ENCODE measurements at places on chromosomes 13 and 19.

DNA sequence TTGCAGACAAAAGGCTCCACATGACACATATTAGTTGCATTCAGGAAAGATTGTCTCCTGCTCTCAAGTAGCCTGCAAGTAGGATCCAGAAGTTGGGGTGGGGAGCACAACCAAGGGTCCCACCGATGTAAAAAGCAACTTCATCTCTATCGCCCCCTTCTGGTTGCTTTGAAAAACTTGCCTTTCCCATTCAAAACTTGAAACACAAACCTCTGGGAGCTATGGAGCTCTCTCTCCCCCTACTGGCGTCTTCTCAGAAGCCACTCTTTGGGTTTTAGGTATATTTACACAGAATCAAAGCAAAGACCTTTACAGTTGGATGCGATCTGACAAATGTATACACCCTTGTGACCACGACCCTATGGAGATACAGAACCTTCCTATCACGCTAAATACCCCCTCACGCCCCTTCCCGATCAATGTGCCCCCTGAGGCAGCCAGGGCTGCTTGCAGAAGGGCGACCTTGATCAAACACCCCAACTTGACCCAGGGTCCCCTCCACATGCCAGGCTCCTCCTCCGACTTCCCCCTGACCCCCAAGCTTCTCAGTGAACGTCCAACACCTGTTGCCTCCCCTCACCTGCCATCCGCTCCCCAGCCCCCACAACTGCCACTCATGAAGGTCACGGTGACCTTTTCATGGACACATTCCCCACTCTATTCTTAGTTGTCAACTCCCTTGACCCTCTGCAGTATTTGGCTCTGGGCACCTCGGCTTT, 10.1 kb downstream of the NOSIP start:
- peak; percentile 72 for DNase-seq

DNA sequence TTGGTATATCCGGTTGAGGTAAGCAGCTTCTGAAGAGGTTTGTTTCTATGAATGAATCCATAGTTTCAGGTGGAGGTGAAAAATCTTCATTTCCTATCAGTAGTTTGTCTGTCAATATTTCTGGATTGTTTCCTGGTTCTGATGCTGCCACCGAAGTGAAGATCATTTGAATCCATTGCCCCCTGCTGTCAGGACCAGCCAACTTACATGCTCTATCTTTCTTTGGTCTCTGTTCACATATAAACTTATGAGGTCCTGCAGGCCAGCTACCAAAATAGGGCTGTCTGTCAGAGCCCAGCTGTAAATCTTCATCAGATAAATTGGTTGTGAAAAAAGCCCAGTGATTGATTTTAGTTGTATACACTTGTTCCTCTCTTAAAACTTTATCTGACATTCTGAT, 15.2 kb upstream of the N4BP2L1 start:
- DNase-seq, result peak; percentile 40

- DNase-seq, result peak; percentile 84
Measured at GRCh38 chr19:13150187-13150930, at the start of the genes IER2 and STX10. Gene IER2, plus strand, starts transcription at chr19:13150411. Its CDS starts 2,776 bp downstream, at chr19:13153187. Gene STX10, minus strand, starts transcription at chr19:13150375. Its CDS starts 202 bp downstream, at chr19:13150173.

DNA sequence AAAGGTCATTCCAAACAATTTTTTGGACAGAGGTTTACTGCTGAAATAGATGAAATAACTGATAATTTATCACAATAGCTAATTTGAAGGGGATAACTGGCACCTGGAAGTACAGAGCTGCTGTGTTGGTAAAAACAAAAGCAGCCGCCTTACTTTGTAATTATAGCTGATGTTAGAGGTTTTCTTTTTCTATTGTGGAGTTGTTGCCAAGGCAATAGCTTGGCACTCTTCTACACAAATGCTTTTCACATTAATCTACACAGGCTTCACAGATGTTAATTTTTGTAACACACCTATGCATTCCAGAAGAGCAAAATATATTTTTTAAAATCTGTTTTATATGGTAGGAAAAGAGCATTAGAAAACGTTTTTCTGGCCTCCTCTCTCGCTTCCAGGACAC, 56.9 kb downstream of the LACC1 start:
- no peak for DNase-seq

DNA sequence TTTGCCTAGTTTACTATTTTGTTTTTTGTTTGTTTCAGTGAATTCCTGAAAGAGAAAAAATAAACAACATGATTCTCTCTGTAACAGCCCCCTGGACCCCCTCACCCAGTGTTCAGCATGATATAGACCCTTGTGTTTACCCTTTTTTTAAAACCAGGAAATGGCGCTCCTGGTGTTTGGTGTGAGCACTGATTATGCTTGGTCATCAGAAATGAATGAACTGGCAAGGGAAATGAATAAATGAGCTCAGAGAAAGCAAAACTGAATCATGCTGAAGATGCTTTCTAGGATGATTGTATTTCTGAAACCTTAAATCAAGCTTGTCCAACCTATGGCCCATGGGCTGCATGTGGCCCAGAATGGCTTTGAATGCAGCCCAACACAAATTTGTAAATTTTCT, 22.1 kb downstream of the WASF3 start:
- DNase-seq, result no peak

DNA sequence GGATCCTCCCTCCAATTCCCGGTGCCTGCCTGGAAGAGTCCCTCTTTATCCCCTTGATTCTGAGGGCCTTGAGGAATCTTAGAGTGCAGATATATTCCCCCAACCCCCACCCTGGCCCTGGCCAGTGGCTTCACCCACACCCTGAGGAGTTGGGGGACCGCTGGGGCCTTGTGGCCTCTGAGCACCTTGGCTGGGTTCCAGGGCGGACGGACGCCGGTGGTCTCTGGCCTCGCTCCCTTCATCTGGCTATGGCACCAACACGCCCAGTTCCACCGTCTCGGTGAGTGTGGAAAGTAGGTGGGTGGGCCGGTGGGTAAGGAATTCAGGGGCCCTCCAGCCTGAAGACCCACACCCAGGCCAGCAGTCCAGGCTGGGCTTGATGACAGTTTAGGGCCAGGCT, 5.0 kb downstream of the MAST1 start:
- no peak for DNase-seq

DNA sequence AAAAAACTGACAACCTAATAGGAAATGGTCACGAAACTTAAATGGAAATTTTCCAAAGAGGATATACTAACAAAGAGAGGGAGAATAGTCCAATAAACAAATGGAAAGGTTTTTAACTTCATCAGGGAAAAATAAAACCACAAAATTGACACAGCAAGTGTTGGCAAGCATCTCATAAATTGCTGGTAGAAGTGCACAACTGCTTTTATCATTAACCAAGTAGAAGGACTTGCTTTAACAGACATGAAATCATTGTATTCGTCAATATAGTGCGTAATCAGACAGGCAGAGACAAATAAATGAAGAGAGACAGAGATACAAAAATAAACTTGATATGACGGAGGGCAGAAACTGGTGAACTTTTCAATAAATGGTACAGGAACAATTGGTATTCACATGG, 7.4 kb downstream of the TGDS start:
- DNase-seq, result no peak

DNA sequence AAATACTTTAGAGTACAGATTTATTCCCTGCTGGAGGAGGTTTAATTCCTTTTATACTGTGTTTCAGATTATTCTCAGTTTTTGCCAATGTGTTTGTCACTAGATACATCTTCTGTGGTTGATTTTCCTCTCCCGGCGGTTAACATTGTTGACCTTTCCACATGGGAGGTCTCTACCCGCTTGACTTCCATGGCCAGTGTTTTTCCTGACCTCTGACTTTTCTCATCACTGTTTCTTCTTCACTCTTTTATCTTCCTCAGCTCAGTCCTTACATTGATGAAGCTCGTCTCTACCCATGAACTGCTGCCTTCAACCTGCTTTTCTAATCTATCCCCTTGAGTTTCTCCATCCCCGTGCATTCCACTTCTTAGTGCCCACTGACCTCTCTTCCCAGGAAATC, 517.4 kb downstream of the GPC6 start:
- DNase-seq, result no peak

DNA sequence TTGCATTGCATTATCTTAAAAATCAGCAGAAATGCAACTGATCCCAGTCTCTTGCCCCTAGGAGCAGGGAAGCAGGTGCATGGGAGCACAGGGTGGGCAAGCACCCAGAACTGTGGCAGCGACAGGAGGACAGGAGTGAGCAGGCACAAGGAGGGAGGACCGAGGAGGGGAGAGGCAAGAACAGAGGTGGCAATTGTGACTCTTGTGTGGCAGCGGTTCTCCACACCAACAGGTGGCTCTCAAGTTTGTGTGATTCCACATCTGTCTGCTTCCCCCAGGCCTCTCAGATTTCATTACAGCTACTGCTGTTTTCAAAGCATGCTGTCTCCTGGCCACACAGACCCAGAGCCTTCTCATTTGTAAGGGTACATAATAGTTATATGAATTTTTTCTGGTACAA, 108.5 kb downstream of the STK24 start:
- no peak for DNase-seq

- no peak for DNase-seq
Measured at GRCh38 chr13:27923794-27924528, 4.2 kb downstream of the PDX1 start.

DNA sequence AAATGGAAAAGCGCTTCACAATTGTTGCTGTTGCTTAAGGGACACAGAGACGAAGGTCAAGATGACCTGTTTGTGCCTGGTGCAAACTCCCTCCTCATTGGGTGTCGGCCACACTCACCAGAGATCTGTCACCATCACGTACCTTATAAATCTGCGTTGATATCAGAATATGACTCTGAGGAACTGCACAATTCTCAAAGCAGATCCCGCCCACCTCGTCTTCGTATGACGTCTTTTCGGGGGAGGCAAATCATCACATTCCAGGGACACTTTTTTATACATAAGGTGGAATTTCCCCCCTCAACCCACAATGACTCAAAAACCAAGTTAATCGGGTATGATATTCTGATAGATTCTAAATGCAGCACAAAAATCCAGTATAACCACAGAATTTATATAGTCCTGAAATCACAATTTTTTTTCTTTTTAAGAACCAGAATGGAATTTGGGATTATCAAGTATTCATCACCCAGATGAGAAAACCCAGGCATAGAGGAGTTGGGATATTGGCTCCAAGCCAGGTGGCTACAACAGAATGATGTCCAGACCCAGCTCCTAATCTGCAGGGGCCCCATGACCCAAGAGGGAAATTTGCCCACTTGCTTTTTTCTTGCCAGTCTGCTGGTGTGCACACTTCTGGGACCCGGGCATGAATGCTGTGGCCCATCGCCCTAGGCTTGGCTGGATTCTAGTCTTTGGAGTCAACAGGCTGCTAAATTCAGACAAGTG, 50.6 kb upstream of the MTIF3 start:
- DNase-seq, result no peak

DNA sequence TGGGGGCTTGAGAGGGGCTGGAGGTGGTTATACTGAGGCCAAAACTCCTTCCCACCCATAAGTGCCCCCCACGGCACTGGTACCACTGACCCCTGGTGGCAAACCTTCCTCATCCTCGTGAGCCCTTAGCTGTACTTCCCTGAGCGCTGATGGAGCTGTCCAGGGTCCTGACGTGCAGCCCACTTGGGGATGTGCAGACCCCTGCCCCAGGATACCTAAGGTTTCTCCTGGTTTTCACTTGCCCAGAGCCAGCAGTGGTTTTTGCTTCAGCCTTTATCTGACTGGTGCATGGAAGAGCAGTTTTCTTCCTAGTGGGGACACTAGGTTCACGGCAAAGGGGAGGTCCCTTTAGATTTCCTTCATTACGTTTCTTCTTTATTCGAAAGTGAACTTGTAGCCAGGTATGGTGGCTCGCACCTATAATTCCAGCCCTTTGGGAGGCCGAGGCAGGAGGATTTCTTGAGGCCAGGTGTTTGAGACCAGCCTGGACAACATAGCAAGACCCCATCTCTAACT, 28.7 kb upstream of the KCTD15 start:
- DNase-seq, result peak; percentile 82

GRCh38 chr13:94706101-94706842, 6.1 kb downstream of the SOX21 start:
- DNase-seq, result no peak

GRCh38 chr13:28609926-28610325, 49.0 kb upstream of the POMP start:
- DNase-seq, result no peak

DNA sequence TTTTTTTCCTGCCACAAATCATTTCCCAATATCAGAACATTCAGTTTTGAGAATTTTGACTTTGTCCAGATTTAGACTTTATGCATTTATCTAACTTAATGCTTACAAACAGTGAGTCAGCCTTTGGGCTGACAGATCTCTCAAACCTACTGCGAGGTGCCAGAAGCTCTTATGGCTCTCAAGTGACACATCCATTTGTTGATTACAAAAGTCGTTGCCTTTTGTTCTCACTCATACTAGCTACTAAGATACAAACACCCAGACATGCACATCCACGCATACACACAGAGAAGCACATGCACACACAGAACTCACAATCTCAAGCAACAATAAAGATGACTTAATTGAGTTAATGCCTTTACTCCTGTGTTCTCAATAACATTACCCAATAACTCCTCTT, 1147.5 kb downstream of the DIAPH3 start:
- DNase-seq, result no peak

- no peak for DNase-seq
Measured at GRCh38 chr19:10713317-10713716, 4.6 kb upstream of the DNM2 start.

DNA sequence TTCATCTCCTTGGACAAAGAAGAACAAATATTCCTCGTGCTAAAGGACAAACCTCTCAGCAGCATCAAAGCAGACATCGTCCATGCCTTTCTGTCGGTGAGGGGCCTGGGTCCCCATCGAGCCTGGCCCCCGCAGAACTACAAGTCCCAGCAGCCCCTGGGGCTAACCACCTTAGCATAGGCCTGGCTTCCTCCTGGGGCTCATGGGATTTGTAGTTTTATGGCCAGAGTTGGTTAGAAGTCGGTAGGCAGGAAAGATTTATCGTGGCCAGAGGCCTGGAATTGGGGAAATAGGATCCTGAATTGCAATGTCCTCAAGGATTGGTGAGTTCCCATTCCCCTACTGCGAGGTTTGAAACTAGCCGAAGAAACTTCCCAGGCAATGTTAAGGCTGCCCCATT, 19.6 kb downstream of the TMEM150B start:
- peak; percentile 77 for DNase-seq

GRCh38 chr19:11373166-11373884, 1.1 kb upstream of the SWSAP1 start:
- no peak for DNase-seq

DNA sequence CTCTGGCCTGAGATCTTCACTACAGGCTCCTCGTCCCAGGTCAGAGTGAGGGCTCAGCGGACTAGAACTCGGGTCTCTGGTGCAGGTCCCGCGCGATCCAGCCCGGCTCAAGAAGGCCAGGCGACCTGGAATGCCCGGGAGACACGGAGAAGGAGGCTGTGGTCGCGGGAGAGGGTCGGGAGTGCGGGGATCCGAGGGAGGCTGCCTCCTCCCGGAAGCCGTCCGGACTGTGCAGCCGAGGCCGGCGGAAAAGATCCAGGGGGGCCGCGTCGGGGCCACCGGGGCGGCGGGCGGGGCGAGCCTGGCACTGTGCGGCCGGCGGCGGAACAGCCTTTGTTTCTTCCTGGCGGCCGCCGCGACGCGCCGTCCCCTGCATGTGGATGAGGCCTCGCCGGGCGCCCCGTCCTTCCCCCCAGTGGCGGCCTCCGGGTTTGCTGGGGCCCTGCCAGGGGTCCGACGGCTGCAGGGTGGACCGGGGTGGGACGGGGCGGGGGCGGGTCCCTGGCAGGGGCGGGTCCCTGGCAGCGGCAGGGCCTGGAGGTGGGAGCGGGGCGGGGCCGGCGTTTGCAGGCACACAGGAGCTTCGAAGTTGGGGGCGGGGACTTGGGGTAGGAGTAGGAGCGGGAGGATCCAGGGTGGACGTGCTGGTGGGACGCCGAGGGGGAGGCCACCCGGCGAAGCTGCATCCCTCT, 1.0 kb upstream of the SLC7A10 start:
- peak; percentile 90 for DNase-seq
